Pulmonary artery endothelial cell (primary cell): ENCODE measurements at places on chromosomes 2 and 18.
A peak's percentile ranks its signal among the peaks of the same experiment; 100 is the strongest.

DNA sequence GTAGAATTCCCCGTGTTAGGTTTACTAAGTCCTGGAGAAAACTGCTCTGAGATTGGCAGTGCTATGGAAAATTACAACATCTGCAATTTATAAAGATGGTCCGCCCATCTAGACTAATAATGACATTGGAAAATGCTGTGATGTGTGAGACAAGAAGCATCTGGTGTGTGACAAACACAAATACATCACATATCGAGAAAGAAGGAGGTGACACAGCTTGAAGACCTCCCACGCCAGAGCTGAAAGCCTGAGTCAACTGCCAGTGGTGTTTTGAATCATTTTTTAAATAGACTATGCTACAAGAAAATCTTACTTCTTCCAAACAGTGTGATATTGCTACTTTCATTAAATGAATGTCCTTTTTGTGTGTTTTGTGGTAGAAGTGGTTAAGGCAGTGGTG, 8.6 kb upstream of the ANO7 start:
- no peak for DNase-seq

GRCh38 chr2:222797261-222797660, 63.6 kb upstream of the ACSL3 start:
- no peak for DNase-seq

DNA sequence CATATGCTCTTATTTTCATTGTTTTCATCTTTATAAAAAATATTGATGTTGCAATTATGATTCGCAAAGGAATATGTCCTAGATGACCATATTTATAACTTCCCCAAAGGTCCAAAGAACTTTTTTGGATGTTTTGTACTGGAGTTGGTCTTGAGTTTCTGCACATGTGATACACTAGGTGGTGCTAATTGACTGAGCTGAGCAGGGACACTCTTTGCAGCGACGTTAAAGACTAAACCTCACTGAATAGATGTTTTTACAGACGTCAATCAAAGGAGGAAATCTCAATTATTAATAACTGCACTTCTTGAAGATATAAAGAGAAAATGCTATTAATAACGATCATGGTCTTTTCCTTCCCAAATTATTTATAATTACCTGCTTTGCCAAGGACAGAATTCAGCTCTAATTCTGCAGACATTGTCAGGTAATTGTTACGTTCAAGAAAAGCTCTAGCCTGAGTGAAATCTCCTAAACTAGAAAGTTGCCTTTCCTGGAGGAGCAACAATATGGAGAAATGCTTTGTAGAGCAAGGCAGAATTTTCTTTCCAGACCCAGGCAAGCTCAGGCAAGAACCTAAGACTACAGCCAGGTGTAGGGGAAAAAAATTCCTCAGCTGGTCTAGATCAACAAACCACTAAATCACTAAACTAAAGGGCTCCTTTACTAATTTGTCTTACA, 119.3 kb upstream of the RBBP8 start:
- no peak for DNase-seq

DNA sequence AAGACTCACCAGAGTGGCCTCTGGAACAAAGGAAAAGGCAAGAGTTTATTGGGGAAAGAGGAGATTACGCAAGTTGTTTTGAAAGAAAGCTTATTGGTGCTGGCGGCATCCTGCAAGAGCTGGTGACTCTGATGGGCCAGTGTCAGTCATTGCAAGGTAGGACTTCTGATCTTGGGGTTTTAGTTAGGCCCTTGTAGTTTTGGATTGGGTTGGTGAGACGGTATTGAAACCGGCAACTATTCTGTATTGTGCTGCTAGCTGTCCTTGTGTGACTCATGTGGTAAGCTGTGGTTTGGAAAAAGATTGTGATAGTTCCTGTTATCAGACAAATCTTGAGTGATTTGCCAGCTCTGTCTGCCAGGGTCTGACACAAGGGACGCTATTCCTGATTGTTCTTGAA, 159.1 kb upstream of the PIEZO2 start:
- no peak for DNase-seq

DNA sequence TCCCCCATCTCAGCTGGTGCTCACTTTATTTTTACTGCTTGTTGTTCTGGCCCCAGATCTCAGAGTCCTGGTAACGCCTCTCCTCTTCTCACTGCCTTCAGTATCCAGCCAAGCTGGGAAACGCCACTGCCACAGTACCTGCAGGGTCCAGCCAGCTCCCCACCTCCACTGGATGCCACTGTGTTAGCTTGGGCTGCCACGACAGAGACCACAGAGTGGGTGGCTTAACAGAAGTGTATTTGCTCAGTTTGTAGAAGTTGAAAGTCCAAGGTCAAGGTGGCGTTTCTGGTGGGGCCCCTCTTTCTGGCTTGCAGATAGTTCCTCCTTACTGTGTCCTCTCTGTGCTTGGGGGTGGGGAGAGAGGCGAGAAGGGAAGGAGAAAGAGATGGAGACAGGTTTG, 107.1 kb downstream of the AGAP1 start:
- DNase-seq: no peak

GRCh38 chr18:79948719-79949411, 2.6 kb downstream of the SLC66A2 start:
- DNase-seq: no peak

DNA sequence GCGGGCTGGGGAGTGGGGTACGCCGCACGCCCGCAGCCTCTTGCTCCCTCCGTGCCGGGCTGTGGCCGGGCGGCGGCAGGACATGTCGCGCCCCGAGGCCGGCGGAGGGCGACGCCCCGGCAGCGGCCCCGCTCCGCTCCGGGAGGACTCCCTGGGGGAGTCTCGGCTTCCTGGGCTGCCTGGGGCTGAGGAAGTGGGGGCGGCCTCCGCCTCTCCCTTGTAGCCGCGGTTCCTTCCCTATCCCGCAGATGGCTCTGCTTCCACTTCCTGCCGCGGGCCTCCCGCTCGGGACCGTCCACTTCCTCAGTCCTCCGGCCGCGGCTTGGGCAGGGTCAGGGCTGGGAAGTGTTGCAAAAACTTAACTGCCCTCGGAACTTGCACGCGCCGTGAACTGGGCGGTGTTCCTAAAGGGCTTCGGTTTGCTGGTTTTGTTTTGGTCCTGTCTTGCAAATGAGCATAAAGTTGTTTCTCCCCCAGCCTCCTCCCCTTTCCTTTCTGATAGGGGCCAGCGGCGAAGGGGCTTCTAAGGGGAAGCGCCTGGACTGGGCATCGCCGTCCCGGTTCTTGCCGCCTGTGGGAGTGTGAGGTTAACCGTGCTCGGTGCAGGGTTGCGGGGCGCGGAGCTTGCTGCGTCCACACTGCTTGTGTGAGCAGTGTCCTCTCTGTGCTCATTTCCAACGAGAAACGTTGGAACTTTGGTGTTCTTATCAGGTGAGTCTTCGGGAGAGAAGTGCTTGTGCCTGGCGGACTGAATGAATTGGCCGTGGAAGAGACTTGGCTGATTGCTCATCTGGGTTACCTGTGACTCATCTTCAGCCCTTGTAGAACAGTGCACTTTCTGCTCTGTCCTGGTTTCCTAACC, 600 bp downstream of the RALB start:
- DNase-seq: no peak

- DNase-seq: no peak
Measured at GRCh38 chr2:112048887-112049286, 6.2 kb upstream of the TMEM87B start.

GRCh38 chr18:56508370-56509036, 129.9 kb downstream of the TXNL1 start:
- peak; percentile 11 for DNase-seq

GRCh38 chr2:109117780-109118179, 11.2 kb upstream of the SH3RF3 start:
- DNase-seq: no peak

DNA sequence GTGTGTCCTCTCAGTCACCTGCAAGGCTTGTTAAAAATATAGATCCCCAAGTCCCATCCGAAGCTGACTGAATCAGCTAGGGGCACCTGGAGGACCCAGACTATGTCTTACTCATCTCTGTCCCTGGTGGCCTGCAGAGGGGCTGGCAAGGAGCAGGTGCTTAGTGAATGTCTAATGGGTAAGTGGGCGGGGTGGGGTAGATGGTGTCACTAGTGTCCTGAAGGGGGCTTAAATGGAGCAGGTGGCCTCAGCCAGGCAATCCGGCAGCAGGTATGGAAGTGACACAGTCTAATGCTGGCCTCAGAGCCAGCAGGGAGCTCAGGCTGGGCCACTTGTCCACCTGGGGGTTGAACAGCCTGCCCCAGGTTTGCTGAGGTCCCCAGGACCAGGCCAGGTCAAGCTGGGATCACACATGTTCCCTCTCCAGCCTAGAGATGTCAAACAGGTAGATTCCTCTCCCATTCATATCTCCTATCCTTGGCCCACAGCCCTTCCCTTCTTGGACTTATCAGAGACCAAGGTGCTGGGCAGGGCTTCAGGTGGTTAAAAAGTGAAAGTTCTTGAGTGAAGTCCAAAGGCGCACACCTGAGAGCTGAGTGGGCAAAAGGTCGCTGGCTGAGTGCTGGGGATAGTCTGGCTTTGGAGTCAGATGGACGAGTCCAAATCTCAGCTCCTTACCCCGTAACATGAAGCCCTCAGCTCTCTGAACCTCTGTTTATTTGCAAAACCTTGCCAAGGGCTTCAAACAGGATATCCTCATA, 1.7 kb downstream of the STEAP3 start:
- no peak for DNase-seq

GRCh38 chr18:48594471-48595094, 55.8 kb downstream of the CTIF start:
- DNase-seq: no peak

DNA sequence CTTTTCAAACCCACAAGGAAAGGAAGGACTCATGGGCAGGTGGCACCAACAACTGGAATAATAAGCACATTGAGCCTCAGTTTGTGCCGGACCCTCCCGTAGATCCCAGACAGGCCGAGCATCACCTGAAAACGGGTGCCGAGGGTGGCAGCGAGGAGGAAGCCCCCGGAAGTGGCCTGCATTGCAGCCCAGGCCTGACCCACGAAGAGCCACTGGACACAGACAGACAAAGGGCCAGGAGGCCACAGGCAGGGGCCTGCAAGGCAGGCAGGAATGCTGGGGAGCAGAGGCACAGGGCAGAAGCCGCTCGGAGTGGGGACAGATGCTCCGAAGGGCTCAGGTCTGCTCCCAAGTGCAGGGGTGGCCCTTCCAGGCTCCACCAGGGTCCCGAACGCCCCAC, 31.7 kb downstream of the MTERF4 start:
- no peak for DNase-seq

DNA sequence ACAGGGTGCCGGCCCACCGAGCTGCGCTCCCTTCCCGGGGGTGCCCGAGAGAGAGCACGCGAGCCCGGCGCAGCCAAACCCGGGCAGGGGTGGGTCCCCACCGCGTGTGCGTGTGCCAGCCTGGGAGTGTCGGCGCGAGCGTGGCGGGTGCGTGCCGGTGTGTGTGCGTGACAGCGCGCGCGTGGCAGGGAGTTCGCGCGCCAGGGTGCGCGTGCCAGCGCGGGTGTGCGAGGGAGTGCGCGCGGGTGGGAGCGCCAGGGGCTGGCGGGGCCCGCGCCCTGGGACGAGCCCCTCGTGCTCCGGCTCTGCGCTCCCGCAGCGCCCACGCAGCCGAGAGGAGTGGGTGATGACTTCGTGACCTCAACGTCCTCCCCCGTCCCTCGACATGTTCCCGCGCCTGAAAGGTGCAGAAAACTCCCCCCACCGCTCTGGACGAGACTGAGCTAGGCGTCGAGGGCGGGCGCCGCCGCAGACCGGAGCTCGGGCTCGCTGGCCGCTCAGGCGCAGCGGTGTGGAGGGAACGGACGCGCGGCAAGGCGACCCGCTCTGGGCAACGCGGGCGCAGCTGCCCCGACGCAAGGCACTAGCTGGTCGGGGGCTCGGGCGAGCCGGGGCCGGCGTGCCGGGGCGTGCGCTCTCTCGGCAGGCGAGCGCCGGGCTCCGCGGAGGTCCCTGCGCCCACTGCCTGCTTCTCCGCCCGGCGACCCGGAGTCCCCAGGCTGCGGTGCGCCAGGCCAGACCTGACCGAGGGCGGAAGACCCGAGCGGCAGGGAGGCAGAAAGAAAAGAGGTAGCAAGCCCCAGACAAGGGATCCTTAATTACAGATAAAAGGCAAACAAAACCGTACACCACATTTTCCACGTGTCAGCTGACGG, 582.8 kb downstream of the ZEB2 start:
- DNase-seq: no peak

- no peak for DNase-seq
Measured at GRCh38 chr2:63819765-63820717, 21.7 kb upstream of the UGP2 start.

- DNase-seq: no peak
Measured at GRCh38 chr2:227228061-227228667, 63.7 kb downstream of the COL4A3 start.

DNA sequence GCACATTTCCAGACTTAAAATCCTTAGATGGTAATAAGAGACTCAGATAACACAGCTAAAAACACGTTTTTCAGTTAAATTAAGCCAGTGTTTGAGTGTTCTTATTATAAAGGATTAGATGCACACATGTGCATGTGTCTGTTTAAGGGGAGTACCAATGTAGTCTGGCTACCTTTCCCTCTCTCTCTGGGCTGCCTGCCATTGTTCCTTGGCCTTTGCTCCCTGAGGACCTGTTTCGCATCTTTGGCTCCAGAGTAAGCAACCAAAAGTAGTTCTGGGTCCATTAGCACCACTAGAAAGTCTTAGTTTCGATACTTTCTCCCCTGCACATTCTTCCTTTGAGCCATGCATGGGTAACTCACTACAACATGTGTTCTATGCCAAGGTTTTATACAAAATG, 228.3 kb downstream of the TPGS2 start:
- no peak for DNase-seq

DNA sequence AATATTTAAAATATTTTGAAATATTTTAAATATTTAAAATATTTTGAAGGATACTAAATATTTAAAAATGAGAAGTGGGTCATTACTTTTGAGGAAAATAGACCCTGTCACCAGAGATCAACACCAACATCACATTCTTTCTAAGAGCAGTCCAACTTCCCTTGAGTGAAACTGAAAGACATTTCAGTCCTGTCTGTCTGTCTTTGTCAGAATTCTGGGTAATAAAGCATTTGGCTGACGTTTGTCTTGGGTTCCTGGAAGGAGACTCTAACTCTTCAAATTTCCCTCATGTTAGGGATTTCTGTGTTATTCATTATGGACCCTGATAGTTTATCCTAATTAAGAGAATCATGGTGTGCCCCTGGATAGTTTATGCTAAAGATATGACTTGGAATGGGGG, 32.8 kb downstream of the TTC21B start:
- no peak for DNase-seq

GRCh38 chr18:39863916-39864315, 2091.1 kb upstream of the PIK3C3 start:
- DNase-seq: no peak

DNA sequence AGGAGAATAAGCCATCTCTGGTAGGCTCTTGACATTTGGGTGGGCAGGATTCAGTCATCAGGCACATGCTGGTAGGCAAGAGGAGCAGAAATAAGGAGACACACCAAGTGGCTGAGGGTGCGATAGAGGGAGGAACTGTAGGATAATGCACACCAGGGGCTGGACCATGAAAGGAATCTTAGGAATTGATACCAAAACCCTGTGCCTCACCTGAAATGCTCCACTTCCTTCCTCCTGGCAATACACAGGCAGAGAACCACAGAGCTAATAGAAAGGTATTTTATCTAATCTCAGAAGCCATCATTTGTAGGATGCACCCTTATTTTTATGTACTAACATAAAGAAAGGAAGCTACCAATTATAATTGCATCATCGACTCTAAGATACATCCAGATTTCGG, 4.4 kb upstream of the CYP1B1 start:
- no peak for DNase-seq
